ENCODE measurements at places on chromosomes 16 and 17.
A peak's percentile ranks its signal among the peaks of the same experiment; 100 is the strongest.

DNA sequence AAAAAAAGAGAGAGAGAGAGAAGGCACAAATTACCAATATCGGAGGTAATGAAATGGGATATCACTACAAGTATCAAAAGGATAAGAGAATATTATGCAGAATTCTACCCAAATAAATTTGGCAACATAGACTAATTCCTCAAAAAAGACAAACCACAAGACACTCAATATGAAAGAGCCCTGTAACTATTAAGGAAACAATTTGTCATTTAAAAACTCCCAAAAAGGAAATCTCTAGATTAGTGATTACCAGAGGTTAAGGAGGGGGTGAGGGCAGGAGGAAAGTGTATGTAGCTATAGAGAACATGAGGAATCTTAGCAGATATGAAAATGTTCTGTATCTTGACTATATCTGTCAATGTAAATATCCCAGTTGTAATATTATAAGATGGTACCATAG lies 54.0 kb downstream of the CFDP1 start:
- no peak for DNase-seq

GRCh38 chr16:79728048-79728922 lies 127.7 kb upstream of the MAF start:
- no peak for DNase-seq

GRCh38 chr16:22641131-22641628 lies 130.5 kb downstream of the NPIPB5 start:
- DNase-seq: no peak

- no peak for DNase-seq
These were observed 215.8 kb downstream of the RBFOX3 start for GRCh38 chr17:79395066-79395465.

DNA sequence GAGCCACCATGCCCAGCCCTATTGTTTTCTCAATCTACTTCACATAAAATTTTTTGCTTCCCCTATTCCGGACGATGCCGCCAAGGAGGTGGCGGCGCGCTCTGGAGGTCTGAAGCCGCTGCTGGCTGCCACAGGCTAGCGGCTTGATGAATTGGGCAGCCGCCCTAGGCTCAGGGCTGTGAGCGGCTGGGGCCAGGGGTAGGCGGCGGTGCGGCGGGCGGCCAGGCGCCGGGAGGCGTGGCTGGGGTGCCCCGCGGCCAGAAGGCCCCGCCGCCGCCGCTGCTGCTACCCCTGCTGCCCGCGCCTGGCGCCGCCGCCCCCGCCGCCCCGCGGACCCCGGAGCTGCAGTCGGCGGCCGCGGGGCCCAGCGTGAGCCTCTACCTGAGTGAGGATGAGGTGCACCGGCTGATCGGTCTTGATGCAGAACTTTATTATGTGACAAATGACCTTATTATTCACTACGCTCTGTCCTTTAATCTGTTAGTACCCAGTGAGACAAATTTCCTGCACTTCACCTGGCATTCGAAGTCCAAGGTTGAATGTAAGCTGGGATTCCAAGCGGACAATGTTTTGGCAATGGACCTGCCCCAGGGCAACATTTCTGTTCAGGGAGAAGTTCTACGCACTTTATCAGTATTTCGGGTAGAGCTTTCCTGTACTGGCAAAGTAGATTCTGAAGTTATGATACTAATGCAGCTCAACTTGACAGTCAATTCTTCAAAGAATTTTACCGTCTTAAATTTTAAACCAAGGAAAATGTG lies 41.7 kb downstream of the ANKFY1 start:
- no peak for DNase-seq

GRCh38 chr16:8990445-8990844 lies 26.7 kb upstream of the USP7 start:
- DNase-seq: no peak

- no peak for DNase-seq
These were observed 23.0 kb upstream of the TRIM25 start for GRCh38 chr17:56936697-56937322.

DNA sequence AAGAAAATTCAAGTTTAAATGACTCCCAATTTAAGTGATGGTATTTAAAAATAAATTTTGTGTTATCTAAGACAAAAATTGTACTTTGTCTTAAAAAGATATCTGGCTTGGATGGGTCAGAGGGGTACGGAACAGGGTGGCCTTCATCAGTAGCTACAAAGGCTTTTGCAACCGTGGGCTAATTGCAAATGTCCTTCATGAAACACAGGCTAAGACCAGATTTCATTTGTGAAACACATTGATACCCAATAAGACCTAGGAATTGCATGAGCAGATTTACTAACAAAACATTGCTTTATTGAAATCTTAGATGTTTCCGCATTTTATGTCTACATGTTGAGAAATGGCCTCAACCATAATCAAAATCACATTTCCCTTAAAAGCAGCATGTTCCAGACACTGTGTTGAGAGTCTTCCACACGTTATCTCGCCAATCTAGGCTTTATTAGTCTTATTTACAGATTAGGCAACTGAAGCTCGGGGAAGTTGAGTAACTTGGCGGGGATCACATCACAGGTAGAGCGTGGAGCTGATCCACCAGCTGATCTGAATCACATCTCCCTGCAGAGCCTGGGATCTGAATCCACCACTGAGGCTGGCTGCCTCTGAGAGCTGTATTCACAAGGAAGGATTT lies 21.8 kb downstream of the FBXO39 start:
- no peak for DNase-seq

DNA sequence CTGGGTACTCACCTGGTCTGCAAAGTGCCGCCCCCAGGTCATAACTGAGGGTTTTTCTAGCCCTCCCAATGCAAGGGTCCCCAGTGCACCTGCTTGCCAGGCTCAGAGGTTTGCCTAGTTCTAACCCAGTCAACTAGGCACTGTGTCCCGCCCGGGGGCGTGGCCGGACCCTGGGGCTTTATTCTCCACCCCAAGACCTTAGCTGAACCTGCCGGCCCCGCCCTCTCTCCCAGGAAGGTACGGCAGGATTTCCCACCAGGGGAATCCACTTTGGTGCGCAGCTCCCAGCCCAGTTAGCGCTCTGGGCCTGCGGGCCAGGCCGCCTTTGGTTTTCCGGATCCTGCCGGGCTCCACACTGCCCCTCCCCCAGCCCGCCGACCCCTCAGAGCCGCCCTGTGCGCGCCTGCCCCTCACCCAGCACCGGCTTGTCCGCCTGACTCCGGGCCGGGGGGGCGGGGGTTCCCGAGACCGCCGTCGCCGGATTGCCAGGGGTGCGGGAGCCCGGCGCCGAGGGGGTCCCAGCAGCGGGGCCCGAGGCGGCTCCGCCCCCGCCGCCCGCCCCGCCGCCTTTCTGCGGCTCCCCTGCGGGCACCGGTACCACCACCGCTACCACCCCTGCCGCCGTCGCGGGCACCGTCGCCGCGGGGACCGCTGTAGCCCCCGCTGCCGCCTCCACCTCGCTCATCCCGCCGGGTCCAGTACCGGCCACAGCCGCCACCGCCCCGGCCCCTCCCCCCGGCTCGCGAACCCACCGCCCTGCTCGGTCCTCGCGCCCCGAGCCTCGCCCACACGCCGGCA lies 424 bp downstream of the YBX2 start:
- peak; percentile 61 for DNase-seq

- peak; percentile 17 for DNase-seq
These were observed 54.2 kb downstream of the BEAN1 start for GRCh38 chr16:66481081-66481942.

GRCh38 chr17:82592767-82593589 lies 55.3 kb downstream of the WDR45B start:
- peak; percentile 71 for DNase-seq

- DNase-seq: no peak
These were observed 44.2 kb upstream of the DNAJA2 start for GRCh38 chr16:47017636-47018035.

DNA sequence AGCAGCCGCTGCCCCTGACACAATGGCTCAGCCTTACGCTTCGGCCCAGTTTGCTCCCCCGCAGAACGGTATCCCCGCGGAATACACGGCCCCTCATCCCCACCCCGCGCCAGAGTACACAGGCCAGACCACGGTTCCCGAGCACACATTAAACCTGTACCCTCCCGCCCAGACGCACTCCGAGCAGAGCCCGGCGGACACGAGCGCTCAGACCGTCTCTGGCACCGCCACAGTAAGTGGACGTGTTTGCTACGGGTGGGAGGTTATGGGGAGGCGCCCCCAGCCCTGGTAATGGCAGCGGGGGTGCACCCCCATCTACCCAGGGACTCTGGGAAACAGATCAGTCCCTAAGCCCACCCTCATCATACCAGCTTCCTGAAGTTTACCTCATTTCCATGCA lies 185.5 kb downstream of the RBFOX1 start:
- no peak for DNase-seq

GRCh38 chr17:50872710-50873424 lies 6.7 kb upstream of the TOB1 start:
- DNase-seq: peak; percentile 88

DNA sequence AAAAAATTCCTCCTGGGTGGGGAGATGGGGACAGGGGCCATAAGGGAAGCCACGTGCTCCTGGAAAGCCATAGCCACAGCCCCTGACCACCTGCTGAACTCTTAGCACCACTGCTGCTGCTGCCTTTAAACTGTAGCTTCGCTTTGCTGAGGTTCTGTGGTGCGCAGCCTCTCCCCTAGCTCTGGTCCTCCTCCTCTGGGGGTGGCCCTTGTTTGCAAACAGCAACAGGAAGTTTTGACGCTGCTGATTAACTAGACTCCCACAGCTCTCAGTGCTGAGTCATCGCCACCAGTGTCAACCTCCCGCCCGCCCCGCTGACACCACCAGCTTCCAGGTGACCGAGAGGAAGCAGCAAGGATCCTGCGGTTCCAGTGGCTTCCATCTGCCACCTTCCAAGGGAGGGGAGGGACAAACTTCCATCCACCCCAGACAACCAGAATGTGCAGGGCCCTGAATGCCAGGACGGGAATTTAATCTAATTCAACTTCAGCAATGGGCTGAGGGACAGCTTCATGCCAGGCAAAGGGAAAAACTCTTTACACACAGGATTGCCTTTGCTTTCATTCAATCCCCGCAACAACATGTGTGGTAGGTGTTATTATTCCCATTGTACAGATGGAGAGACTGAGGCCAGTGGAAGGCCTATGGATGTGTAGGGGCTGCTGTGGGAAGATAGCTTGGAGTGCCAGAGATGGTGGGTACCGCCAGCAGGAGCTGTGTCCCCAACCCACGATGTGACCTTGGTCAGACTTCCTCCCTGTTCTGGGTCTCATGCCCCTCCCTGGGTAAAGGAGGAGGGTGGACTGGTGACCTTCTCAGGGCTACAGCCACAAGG lies 8.1 kb upstream of the KIFC3 start:
- no peak for DNase-seq

DNA sequence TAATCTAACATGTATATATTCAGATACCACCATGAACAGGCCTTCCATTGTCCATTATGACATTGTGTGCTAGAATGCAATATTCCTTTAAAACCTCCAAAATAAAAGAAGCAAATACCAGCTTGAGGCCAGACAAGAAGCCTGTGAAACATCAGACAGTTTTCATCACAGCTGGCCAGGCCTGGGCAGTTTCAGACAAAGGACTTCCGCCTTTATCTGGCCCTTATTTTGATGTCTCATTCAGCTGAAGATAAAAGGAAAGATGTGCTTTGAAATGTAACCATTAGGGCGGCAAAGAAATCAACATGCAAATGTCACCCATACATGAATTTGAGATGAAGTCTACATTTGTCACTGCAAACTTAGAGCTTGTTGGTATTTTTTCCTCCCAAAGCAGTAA lies 737.5 kb downstream of the KCNJ2 start:
- DNase-seq: no peak

GRCh38 chr17:34146440-34147043 lies 108.5 kb upstream of the CCL2 start:
- DNase-seq: no peak

DNA sequence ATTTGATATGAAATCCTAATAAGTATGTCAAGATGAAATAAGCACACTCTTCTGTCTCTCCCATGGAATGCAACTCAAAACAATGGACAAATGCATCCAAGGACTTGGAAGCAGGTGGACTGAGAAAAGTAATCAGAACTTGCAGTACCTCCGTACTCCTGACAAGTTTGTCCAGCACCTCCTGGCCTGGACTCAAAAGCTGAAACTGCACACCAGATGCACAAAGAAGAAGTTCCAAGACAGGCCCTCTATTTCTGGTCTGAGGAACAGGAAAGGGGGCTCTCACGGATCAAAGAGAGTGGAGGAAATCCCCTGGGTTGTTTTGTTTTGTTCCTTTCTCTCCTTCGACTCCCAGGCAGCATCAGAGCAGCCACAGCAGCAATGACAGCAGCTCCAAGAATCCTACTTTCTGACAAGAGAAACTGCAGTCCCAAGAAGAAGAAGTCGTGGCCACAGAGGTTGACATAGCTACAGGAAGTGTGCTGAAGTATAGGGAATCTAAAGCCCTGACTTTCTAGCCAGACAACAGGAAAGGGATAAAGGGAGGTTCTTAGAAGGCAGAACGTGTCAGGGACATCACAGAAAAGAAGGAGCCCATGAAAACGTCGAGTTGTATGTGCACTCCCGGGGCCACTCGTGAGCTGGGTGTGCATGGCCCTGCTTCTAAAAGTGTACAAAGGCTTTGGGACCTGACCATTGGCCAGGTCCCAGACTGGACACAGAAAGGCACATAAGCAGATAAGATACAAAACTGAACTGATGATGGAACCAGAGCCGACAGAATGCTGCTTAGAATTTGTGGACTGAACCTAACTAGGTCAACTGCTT lies 29.3 kb downstream of the AKAP10 start:
- DNase-seq: no peak

All from tibial artery (tissue), 4 donors.